ENCODE measurements at places on chromosomes 1 and 21. TPM values are rescaled to one million over a fixed set of nuclear protein-coding genes. Genes with fewer than 3 reads are reported as not detected.

Gene NEK7
- total RNA-seq, result 69.3 TPM

Gene CFHR5
- not detected for total RNA-seq

Gene RBP7
- total RNA-seq, result not detected

Gene FNDC10
- total RNA-seq, result 14.6 TPM

Gene SIM2
- 0.47 TPM for total RNA-seq

Gene AZIN2
- 1.1 TPM for total RNA-seq

Gene TMPRSS15
- not detected for total RNA-seq

DNA sequence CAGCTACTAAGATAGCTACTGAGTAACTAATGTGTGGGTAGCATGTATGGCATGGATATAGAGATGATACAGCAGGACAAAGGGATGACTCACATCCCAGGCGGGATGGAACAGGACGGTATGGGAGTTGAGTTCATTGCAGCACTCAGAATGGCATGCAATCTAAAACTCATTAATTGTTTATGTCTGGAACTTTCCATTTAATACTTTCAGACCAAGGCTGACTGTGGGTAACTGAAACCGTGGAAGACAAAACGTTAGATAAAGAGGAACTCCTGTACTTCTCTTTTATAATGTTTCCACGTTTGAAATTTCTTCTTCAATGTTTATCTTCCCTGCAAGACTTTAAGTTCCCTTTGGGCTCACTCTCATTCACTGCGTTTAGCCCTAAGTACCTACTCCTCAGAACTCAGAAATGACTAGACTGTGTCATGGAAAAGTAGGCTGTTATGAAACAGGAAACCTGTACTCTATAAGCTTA, 151.9 kb downstream of the MAGI3 start:
- H3K27me3 ChIP-seq, result no peaks in the 10 kb centered on the region
- H3K36me3 ChIP-seq, result no peaks in the 10 kb centered on the region
- no peaks in the 10 kb centered on the region for H3K4me1 ChIP-seq
- no peak for DNase-seq

- H3K4me1 ChIP-seq, result no peaks in the 10 kb centered on the region
- peaks cover 15% of the 10 kb centered on the region for H3K27me3 ChIP-seq
- no peak for DNase-seq
Measured at GRCh38 chr1:16094453-16095158, 21.2 kb upstream of the FAM131C start.

DNA sequence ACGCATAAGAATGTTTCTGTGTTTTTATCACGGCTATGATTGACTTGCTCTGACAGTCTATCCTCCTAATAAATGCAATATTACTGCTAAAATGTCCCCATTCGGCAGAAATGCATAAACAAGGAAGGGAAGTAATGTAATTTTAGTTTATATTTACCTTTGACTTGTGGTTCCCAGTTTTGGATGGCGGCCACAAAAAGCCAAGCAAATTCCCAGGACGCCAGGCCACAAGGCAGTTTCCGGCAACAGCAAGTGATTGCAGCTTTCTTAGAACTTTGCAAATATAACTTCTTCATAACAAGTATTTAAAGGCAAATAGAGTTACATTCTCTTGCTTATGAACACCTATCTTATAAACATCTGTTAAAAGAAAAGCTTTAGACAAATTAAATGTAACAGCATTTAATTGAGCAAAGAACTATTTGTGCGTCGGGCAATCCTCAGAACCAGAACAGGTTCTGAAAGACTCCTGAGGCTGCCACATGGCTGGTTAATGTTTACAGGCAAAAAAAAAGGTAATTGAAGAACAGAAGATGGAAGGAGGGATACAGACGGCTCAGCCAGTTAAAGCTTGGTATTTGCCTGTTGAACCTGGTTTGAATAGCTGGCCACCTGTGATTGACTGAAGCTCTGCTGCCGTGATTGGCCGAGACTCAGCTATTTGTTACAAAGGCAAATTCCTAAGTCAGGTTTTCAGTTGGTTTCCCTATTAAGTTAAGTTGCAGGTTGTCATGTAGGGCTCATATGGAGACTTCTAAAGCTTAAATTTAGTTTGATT, 80.8 kb downstream of the C21orf91 start:
- no peak for DNase-seq
- H3K27me3 ChIP-seq, result no peaks in the 10 kb centered on the region
- H3K4me3 ChIP-seq, result no peak overlapping the region

GRCh38 chr1:15650433-15650832, 33.2 kb downstream of the DDI2 start:
- no peaks in the 10 kb centered on the region for H3K4me1 ChIP-seq
- H3K27me3 ChIP-seq, result no peaks in the 10 kb centered on the region
- no peak overlapping the region for H3K27ac ChIP-seq
- no peak overlapping the region for H3K4me3 ChIP-seq
